ENCODE measurements at places on chromosomes 6 and 20. TPM values are rescaled to one million over a fixed set of nuclear protein-coding genes. Genes with fewer than 3 reads are reported as not detected.
A peak's percentile ranks its signal among the peaks of the same experiment; 100 is the strongest.

The FAM217A gene
- total RNA-seq = 0.09 TPM

The ISM1 gene
- 0.95 TPM for total RNA-seq

The BANF2 gene
- not detected for total RNA-seq

The WDR27 gene
- total RNA-seq = 47.6 TPM

The COL12A1 gene
- total RNA-seq = 46.8 TPM

The SNX9 gene
- total RNA-seq = 56.7 TPM

The SALL4 gene
- total RNA-seq = 0.20 TPM

The PTK6 gene
- total RNA-seq = 11.0 TPM

The CST4 gene
- total RNA-seq = 3.7 TPM

The KCNK5 gene
- total RNA-seq = 242 TPM

The OVOL2 gene
- total RNA-seq = 11.1 TPM

The MYLK4 gene
- total RNA-seq = 0.63 TPM

The BFSP1 gene
- total RNA-seq = 1.2 TPM

GRCh38 chr6:160253714-160254113 is 4.9 kb downstream of the SLC22A2 start:
- no peak for DNase-seq

DNA sequence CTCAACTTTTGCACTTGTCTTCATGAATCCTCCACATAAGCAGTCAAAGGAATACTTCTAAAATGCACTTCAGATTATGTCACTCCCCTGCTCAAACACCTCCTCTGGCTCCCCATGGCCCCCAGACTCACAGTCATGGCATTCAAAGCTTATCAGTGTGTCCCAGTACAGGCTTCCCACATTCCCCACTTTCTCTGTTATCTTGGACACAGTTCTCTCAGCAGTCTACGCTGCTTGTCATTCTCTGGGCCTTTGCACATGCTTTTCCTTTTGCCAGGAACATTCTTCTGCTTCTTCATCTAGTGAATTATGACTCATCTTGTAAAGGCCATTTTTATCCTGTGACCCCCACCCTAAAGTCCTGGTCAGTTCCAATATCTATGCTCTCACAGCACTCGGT is 31.8 kb downstream of the SLC13A3 start:
- DNase-seq = no peak

- DNase-seq = no peak
Observed at GRCh38 chr20:43977252-43977651, 62.6 kb downstream of the TOX2 start.

DNA sequence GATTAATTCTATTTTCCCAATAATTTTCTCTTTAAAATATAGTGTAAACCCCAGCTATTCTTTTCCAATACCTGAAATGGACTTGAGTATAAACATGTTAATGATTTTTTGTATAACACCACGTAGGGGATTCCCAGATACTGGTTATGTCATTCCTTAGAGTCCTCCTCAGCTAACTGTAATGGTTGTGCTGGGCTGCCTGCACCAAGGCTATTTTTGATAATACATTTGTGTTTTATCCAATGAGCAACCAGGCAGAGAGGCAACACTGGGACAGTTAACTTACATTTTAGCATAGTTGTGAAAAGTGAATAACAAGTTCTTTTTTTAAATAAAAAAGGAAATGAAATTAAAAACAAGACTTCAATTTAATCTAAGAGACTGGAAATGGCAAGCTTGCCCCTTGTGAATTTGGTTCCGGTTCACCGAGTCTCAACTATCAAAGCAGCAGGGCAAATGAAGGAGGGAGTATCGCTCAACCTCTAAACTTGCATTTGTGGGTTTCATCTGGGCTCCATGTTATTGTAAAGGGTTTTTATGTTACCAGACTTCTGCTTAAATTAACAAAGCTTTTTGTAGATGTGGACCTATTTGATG is 18.8 kb upstream of the BACH2 start:
- DNase-seq = no peak

GRCh38 chr6:168170841-168171601 is 92.0 kb upstream of the FRMD1 start:
- DNase-seq = no peak

- DNase-seq = no peak
Observed at GRCh38 chr6:252775-253535, 39.3 kb upstream of the DUSP22 start.

DNA sequence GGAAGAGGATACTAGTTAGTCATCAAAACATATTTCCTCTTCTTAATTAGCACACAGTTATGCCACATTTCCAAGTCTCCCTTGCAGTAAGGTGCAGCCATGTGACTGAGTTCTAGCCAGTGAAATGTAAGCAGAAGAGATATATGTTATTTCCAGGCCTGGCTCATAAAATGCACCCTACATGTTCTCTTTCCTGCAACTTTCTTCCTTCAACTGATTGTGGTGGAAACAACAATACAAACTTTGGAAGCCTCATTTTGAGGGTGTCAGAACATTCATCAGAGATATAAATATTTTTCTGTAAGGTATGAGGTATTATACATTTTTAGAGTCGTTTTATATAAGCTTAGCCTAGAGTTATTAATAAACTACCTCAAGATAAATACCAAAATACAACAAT is 110.9 kb upstream of the PDE7B start:
- no peak for DNase-seq

DNA sequence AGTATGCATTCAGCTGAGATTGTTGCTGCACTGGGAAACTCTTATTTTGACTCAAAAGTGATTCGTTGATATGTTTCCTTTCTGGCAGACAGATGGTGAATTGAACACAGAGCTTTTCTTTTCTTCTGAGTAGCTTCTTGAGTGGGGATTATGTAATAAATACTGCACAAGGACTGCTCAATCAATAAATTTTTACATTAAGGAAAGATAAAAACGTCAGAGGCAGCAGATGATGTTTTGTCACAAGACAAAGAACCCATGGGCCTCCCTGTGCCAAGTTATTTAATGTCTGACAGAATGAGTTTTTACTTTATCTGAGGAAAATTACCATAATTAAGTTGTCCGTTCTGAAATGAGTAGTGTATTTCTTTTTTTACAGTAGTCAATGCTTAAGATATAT is 460.3 kb downstream of the UTRN start:
- no peak for DNase-seq

GRCh38 chr6:57261926-57262325 is 39.8 kb upstream of the RAB23 start:
- DNase-seq = no peak

- DNase-seq = peak; percentile 84
Observed at GRCh38 chr6:29887819-29888776, 54.2 kb upstream of the HLA-A start.

- peak; percentile 75 for DNase-seq
Observed at GRCh38 chr20:46681032-46681854, 8.0 kb downstream of the TP53RK start.

DNA sequence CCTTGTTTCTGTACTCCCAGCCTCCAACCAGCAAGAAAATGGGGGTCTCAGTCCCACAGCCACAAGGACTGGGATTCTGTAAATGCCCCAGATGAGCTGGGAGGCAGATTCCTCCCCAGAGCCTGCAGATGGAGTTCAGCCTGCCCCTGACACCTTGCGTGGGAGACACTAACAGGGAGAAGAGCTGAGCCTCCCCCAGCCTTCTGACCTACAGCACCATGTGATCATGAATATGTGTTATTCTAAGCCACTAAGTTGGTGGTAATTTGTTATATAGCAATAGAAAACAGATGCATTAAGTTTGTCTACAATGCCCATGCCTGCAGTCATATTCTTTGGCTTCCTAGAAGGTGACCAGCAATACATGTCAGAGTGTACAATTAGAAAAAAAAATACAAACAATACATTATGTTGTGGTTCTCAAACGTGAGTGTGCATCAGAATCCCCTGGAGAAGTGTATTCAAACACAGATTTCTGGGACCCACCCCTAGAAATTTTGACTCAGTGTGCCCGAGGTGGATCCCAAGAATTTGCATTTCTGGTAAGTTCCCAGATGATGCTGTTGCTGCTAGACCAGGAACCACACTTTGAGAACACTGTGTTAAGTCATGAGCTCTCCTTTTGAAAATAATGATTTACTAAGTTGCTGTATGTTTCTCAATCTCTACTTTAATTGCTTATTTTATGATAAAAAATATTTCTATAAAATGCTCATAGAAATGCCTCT is 39.9 kb downstream of the SLC22A3 start:
- no peak for DNase-seq

- DNase-seq = no peak
Observed at GRCh38 chr6:53282741-53283140, 66.0 kb downstream of the ELOVL5 start.

DNA sequence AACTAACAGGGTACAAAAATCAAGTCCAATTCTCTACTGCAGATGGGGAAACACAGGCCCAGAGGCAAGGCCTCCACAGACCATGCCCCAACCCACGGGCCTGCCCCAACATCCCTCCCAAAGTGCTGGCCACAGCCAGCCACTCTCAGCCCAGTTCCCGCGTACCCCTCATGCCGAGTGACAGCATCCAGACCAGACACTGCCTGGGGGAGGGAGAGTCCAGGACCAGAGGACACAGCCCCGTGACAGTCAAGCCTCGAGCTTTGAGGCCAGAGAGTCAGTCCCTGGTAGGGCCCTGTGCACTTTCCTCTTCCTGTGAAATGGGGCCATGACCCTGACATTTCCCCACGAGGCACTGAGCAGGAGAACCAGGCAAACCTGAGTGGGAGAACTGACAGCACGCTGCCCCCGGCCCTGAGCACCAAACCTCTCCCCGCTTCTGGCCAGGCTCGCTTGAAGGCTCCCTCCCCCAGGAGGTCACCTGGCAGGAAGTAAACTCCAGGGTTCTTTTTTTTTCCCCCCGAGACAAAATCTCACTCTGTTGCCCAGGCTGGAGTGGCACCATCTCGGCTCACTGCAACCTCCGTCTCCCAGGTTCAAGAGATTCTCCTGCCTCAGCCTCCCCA is 4.9 kb downstream of the MYL9 start:
- DNase-seq = no peak

DNA sequence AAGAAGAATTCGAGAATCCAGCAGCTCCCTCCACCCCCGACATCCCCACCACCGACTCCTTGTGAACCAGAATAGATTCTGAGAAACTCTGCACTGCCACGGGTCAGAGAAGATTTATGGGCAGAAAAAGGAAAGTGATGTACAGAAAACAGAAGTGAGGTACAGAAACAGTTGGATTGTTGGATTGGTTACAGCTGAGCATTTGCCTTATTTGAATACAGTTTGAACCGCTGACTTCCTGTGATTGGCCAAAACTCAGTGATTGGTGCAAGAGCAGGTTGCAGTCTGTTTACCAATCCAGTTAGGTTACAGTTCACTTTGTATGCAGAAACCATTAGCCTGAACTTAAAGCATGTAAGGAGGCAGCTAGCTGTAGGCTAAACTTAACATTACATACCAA is 131.2 kb upstream of the HDDC2 start:
- DNase-seq = no peak

DNA sequence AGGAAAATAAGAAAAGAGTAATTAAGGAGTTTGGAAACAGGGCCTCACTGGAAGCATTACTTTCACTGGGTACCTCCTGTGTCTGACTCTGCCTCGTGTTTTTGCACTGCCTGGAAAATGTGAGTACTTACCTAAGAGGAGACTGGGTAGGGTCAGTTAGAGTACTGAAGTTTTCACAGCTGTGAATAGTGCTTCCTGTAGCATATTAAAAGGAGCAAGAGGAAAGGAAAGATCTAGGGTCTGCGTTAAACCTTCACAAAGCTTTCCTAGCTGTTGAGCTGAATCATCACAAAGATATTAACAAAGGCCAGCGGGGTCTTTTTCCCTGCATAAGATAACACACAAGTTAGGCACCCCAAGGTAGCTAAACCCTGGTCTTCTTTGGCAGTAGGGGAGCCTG is 82.3 kb downstream of the MLIP start:
- no peak for DNase-seq

GRCh38 chr6:160986851-160987250 is 4.7 kb upstream of the MAP3K4 start:
- DNase-seq = no peak

GRCh38 chr6:150567823-150568383 is 31.8 kb upstream of the PLEKHG1 start:
- no peak for DNase-seq

- DNase-seq = no peak
Observed at GRCh38 chr6:33546766-33547165, 33.3 kb downstream of the BAK1 start.

- DNase-seq = no peak
Observed at GRCh38 chr6:100175814-100176310, 181.8 kb upstream of the MCHR2 start.

- no peak for DNase-seq
Observed at GRCh38 chr6:138538390-138539031, 39.2 kb upstream of the NHSL1 start.

- no peak for DNase-seq
Observed at GRCh38 chr20:3433744-3434143, 26.3 kb upstream of the DNAAF9 start.

- DNase-seq = peak; percentile 38
Observed at GRCh38 chr6:159691133-159691962, 1.7 kb downstream of the SOD2 start.

- DNase-seq = no peak
Observed at GRCh38 chr6:74181471-74181870, 485.5 kb downstream of the CD109 start.

DNA sequence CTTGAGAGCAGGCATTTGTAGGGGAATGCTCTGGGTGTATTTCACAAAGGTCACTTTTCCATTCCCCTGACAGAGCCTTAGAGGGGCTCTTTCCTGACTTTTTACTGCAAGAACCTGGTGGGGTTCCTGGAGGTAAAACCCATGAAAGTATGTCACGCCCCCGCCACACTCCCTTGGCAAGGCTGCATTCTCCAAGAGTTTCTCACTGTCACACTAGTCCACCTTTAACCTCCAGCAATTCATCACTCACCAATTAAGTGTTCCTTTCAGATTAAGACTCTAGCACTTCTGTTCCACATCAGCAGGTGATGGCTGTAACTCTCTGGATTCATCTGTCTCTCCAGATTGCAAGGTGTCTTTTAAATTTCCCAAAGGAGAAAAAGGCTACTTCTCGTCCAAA is 32.7 kb upstream of the NKX2-4 start:
- DNase-seq = no peak

DNA sequence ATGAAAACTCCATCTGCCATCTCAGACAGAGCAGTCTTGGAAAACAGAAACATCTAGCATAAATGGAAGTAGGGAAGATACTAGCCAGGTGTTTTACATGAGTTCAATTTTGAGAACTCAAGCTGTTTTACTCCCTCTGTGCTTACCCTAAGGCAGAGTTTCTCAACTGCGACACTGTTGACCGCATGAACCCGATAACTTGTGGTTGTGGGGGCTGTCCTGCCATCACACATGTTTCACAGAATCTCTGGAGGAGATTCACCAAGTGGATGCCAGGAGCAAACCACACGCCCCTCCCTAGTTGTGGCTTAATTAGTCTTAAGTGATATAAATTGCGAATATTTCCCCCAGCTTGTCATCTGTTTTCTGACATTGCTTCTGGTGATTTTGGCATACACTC is 2.3 kb upstream of the SERPINB6 start:
- DNase-seq = no peak

DNA sequence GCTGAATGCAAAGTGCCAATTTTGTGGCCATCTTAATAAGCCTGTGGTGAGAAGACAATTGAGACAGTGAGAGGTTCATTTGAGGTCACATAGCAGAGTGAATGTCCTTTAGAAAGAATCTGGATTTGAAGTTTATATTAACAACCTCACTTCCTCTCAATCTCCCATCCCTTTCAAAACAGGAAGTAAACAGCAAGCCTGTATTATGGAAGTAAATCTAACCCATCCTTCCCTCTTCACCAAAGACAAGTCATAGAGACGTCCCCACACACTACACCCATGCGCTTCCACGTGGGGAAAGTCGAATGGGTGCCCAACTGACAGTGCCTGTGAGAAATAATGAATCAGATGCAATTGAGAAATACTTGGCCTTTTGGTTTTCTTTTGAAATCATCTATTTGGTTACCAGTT is 28.8 kb upstream of the CCND3 start:
- DNase-seq = peak; percentile 14

All from mucosa of gallbladder (tissue), 1 donor.